ENCODE measurements at places on chromosomes 3 and 15.

- DNase-seq, result no peak
Observed at GRCh38 chr3:197151580-197151979, 122.0 kb upstream of the MELTF start.

DNA sequence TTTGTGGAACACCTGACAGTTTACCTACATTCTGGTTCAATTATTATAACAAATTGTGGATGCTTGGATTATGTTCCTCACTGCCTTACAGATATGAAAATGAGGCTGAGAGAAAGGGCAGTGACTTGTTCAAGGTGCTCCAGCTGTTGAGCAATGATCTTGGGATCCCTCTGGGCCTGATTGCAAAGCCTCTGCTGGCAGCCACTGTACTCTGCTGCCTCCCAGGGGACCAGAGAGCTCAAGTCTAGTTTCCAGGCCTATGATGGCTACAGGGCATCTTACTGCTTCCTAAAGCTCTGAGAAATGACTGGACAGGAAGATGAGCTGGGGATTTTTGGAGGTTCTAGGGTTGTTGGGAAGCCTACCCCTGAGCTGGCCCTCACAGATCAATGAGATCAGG, 2.3 kb upstream of the SHC4 start:
- no peak for DNase-seq

- DNase-seq, result no peak
Observed at GRCh38 chr3:96213393-96213792, 601.0 kb upstream of the EPHA6 start.

DNA sequence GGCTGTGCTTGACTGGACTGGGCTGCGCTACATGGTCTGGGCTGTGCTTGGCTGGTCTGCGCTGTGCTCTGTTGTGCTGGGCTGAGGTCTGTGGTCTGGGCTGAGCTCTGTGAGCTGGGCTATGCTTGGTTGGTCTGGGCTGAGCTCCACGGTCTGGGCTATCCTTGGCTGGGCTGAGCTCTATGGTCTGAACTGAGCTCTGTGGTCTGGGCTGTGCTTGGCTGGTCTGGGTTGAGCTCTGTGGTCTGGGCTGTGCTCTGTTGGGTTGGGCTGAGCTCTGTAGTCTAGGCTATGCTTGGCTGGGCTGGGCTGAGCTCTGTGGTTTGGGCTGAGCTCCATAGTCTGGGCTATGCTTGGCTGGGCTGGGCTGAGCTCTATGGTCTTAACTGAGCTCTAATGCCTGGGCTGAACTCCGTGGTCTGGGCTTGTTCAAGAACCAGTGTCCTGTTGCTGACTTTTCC, 92.0 kb downstream of the PLXNA1 start:
- peak; percentile 65 for DNase-seq

- DNase-seq, result no peak
Observed at GRCh38 chr3:178457511-178457910, 78.7 kb upstream of the KCNMB2 start.

- DNase-seq, result no peak
Observed at GRCh38 chr15:61811952-61812351, 248.3 kb downstream of the VPS13C start.

DNA sequence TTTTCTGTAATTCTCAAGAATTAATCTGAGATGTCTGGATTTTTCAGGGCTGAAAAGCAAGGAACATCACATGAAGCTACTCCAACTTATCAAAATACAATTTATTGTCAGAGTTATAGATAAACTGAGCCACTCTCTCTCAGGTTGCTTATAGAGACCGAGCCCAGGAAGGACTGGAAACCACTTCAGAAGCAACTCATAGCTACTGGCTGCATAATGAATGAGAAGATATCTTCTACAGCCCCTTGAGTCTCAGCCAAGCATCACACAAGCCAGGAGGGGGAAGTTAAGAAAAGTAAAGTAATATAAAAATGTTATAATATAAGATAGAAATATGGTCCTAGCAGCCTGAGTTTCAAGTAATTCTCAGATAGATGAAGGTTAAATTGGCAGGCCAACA, 186.0 kb downstream of the TNIK start:
- DNase-seq, result no peak

- DNase-seq, result no peak
Observed at GRCh38 chr3:197224034-197224444, 74.4 kb downstream of the DLG1 start.

GRCh38 chr15:63067976-63068743, 25.6 kb downstream of the TPM1 start:
- no peak for DNase-seq

DNA sequence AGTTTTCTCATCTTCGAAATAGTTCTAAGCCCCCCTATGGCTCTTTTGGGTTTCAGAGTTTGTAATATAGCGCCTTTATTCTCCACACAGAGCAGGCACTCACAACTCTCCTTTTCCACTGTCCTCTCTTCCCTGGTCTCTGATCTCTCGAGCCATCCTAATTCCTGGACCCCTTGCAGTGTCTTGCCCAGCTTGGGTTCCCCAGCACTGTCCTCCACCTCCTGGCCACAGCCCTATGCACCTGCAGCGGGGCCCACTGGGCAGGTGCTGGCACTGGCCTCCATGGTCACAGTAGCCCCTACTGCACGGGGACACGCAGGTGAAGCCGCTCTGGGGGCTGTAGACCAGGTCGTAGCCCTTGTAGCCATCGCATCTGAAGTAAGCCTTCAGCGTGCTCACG, 27.9 kb downstream of the MUC20 start:
- DNase-seq, result no peak

- DNase-seq, result no peak
Observed at GRCh38 chr15:101373577-101373976, 78.5 kb upstream of the SNRPA1 start.

DNA sequence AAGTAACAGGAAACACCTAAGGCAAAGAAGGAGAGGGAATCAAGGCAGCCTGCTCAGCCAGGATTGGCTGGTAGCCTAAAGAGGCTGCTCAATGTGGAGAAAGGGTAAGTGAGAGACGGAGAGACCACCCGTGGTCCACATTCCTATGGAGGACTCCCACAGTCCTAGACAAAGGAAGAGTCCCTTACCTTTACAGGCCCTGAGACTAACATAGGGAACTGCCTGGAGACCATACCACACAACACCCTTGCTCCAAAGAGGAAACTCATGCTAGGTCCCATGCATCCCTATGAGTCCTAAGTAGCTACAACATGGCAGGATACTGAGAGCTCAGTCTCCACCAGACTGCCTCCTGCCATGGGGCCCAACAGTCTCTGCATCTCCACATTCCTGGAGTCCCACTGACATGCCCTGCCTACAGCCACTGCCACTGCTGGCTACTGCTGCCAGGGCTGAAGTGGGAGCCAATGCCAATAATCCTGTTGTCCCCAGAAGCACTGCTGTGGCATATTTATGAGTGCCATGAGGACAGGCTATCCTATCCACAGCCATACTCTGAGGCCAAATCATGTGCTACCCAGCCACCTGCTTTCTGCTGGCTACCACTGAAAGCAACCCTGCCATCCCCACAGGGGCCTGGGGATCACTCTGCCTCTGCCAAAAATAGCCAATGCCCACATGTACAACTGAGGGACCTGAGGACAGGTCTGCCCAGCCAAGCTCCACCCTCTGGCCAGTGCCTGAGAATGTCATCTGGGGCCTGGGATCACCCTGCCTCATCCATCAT, 45.0 kb downstream of the COPS2 start:
- DNase-seq, result no peak

GRCh38 chr3:151014501-151015018, 42.0 kb upstream of the CLRN1 start:
- DNase-seq, result no peak

DNA sequence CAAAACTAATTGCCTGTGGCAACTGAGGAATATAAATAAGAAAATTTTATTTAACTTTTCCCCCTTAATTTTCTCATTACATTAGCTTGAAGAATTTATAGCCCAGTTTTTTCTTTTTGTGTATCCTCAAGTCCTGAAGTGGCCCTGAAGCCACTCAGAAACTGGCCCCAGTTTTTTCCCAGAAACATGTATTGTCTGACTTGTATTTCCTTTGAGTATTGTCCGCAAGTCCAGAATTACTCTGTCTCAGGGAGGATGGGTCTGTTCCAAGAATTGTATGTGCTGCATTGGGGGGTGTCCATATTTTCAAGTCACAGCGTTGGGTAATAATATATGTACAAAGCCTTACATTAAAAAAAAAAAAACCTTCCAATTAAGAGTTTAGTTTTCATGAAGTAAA, 149.7 kb upstream of the IL12A start:
- DNase-seq, result no peak

DNA sequence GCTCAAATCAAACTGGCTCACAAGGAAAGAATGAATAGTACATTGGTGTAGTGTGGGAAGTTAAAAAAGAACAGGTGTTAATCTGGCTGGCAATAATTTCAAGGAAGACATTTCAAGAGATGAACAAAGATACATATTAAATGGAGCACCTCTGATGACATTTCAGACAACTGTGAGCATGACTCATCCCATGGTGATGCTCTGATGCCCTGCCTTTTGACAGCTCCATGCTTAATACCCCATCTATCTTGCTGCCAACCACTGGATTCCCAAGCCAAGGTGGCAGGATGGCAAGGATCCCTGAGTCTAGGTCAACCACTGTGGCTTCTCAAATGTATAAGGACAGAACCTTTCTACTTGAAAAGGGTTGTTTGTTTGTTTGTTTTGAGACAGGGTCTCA, 29.3 kb downstream of the LRRC2 start:
- DNase-seq, result no peak

- no peak for DNase-seq
Observed at GRCh38 chr3:132904-133303, 63.7 kb upstream of the CHL1 start.

DNA sequence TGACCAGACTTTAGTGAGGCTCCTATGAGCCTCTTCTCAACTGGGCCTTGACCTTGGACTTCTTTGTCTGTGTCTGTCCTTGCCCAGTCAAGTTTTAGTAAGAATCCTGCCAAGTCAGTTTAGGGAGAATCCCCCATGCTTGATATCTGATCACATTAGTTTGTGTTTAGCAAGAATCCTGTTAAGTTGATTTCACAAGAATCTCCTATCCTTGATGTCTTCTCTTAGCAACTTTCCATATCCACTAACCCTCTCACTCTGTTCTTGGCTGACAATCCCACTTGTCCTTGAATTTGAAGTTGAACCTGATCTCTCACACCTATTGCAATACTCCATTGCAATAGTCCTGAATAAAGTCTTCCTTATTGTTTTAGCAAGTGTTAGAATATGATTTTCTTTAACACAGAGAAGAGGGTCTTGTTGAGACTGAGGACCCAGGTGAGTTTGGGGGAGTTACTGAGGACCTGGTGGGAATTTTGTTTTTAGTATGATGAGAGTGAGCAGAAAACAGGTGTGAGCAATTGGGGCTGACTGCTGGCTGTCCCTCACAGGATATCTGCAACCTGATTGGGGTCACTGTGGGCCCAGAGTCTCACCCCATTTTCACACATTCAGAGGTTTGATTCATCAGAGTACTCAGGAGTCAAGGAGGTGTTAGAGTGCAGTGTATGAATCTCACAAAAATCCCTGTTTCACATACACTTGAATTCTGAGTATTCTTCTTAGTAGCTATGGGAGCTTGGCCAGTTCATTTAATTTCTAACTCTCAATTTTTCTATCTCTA, 39.9 kb upstream of the TNFAIP8L3 start:
- no peak for DNase-seq

DNA sequence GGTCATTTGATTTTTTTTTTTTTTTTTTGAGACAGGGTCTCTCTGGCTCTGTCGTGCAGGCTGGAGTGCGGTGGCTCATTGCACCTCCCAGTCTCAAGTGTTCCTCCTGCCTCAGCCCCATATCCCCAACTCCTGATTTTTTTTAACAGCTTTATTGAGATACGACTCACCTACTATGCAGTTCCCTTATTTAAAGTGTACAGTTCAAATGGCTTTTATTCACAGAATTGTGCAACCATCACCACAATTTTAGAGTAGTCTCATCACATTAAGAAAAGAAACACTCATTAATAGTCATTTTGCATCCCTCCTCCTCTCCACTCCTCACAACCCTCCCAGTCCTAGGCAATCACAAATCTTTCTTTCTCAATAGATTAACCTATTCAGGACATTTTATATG, 1.9 kb upstream of the TRA2B start:
- DNase-seq, result no peak

- no peak for DNase-seq
Observed at GRCh38 chr3:4884888-4885287, 94.3 kb upstream of the BHLHE40 start.

DNA sequence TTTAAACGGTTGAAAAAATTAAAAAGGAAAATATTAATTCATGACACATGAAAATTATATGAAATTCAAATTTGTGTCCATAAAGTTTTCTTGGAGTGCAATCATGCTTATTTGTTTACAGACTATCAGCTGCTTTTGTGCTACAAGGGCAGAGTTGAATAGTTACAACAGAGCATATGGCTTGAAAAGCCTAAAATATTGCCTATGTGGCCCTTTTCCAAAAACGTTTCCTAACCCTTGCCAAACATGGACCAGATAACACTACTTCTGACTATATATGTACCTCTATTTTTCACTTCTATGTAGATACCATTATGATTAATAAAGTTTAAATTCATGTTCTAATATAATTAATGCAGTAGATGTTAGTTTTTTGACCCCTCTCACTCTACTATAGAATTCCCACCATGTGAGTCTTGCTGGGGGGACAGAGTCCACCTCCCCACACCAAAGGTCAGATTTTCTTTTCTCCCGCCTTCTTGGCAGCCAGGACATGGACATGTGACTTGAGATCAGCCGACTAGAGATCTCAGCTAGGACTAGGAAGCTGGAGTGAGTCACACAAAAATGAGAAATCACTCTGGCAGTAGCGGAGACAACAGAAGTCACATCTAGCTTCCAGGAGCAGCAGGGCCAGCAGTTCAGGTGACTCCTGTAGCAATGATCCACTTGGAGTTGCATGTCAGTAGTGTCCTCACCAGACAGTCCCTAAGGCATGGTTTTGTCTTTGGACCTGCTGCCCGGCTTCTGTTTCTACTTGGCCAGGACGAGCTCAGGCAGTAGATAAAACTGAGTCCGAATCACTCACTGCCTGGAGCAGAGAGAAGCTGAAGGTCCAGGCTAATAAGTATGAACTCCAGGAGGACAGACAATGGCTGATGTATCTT, 22.4 kb downstream of the CIAO2A start:
- DNase-seq, result peak; percentile 70

DNA sequence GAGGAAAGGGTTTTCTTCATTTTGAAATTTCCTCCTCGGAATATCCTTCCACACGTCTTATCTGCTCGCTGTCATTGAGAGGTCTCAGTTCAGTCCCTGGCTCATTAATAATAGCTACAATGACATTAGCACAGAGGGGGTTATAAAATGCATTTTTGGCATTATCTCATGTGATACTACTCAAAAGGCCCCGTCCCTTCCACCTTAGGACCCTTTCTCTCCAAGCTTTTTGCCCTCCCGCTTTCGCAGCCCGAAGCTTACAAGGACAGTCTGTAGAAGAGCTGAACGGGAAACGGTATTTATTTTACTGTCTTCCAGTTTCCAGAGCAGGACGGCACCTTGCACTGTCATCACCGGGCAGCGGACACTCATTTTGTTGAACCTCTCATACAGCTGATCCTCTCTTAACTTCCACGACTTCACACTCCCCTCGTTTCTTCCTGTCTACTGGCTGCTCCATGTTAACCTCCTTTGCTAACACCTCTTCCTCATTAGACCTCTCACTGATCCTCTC, 5.6 kb upstream of the PLEKHO2 start:
- DNase-seq, result no peak

GRCh38 chr3:66372681-66373350, 128.0 kb downstream of the LRIG1 start:
- DNase-seq, result no peak

- DNase-seq, result no peak
Observed at GRCh38 chr3:170047133-170047404, 9.3 kb downstream of the GPR160 start.

GRCh38 chr3:46865546-46865945, 2.3 kb upstream of the MYL3 start:
- no peak for DNase-seq

GRCh38 chr3:143975554-143976152, 4.0 kb downstream of the DIPK2A start:
- DNase-seq, result no peak

GRCh38 chr3:140530603-140531002, 147.3 kb upstream of the TRIM42 start:
- no peak for DNase-seq
